Aortic smooth muscle cell (primary cell): ENCODE measurements at places on chromosomes 16 and 17. TPM values are rescaled to one million over a fixed set of nuclear protein-coding genes. Genes with fewer than 3 reads are reported as not detected.

Gene CUEDC1
- 11.9 and 14.4 TPM in 2 replicates for total RNA-seq

Gene SOX9
- 3.0 and 6.7 TPM in 2 replicates for total RNA-seq

Gene NLRC3
- total RNA-seq = 0.06 and 0.13 TPM in 2 replicates

Gene HOXB7
- total RNA-seq = not detected in 2 replicates

Gene OSGIN1
- 2.2 and 4.1 TPM in 2 replicates for total RNA-seq

Gene MRPL38
- 20.4 and 24.0 TPM in 2 replicates for total RNA-seq

Gene DPEP2
- not detected in 2 replicates for total RNA-seq

Gene CSF3
- total RNA-seq = not detected in 2 replicates

Gene SLFN14
- not detected in 2 replicates for total RNA-seq

Gene JPH3
- total RNA-seq = 0.06 TPM in 1 of 2 replicates, not detected in the other

Gene ZP2
- not detected in 2 replicates for total RNA-seq

Gene SKAP1
- total RNA-seq = 0.13 TPM in 1 of 2 replicates, not detected in the other

Gene KRT33B
- not detected in 2 replicates for total RNA-seq

Gene ITGB3
- total RNA-seq = 10.7 and 14.2 TPM in 2 replicates

Gene TBC1D3G
- total RNA-seq = not detected in 2 replicates

Gene TBC1D3H
- not detected in 2 replicates for total RNA-seq

Gene KCNJ2
- total RNA-seq = 0.25 and 0.53 TPM in 2 replicates

Gene WNT3
- 0.44 and 0.66 TPM in 2 replicates for total RNA-seq

Gene KIAA0753
- total RNA-seq = 9.1 and 12.1 TPM in 2 replicates

Gene CRYM
- total RNA-seq = 0.26 and 0.56 TPM in 2 replicates

Gene C17orf100
- 0.37 and 0.40 TPM in 2 replicates for total RNA-seq

Gene CACNG1
- total RNA-seq = not detected in 2 replicates

Gene PLEKHG4
- 11.6 and 24.0 TPM in 2 replicates for total RNA-seq

Gene TOB1
- 15.3 and 21.9 TPM in 2 replicates for total RNA-seq

Gene TERB1
- 0.12 and 0.13 TPM in 2 replicates for total RNA-seq

Gene PTGES3L
- total RNA-seq = not detected in 2 replicates

Gene KRT24
- not detected in 2 replicates for total RNA-seq

Gene MT1H
- not detected in 2 replicates for total RNA-seq

Gene TMEM220
- total RNA-seq = 3.6 and 5.1 TPM in 2 replicates

Gene SPOP
- total RNA-seq = 93.3 and 104 TPM in 2 replicates

Gene KRT20
- total RNA-seq = not detected in 2 replicates

Gene MTMR4
- total RNA-seq = 30.7 and 38.7 TPM in 2 replicates

Gene UNC119
- 19.2 and 19.9 TPM in 2 replicates for total RNA-seq

Gene UTS2R
- not detected in 2 replicates for total RNA-seq

Gene OTOP2
- total RNA-seq = not detected in 2 replicates

Gene COX6A2
- not detected in 2 replicates for total RNA-seq

Gene CDH3
- not detected in 2 replicates for total RNA-seq

Gene CRK
- 127 and 129 TPM in 2 replicates for total RNA-seq

Gene ENPP7
- not detected in 2 replicates for total RNA-seq

Gene TMEM97
- 6.2 and 12.4 TPM in 2 replicates for total RNA-seq

Gene P2RX5
- total RNA-seq = 1.3 and 1.5 TPM in 2 replicates
